Activated CD4-positive, alpha-beta T cell treated with anti-CD3 and anti-CD28 coated beads, Interleukin-2, Interleukin-4, amounts not matched to agents 100 ng/mL and 50 ng/mL, durations not matched to agents 16 hours and 8 hours (primary cell): ENCODE measurements at places on chromosomes 6 and 20.

GRCh38 chr6:149717255-149717587 is 680 bp downstream of the LATS1 start:
- DNase-seq = no peak

- DNase-seq = no peak
These were observed 31.7 kb downstream of the SLC35A1 start for GRCh38 chr6:87504441-87504840.

- DNase-seq = no peak
These were observed 415 bp upstream of the CUL9 start for GRCh38 chr6:43181621-43181941.

- no peak for DNase-seq
These were observed 1.5 kb downstream of the PPP1R14C start for GRCh38 chr6:150144294-150144868.

GRCh38 chr6:168717491-168717890 is 276.5 kb downstream of the SMOC2 start:
- no peak for DNase-seq

DNA sequence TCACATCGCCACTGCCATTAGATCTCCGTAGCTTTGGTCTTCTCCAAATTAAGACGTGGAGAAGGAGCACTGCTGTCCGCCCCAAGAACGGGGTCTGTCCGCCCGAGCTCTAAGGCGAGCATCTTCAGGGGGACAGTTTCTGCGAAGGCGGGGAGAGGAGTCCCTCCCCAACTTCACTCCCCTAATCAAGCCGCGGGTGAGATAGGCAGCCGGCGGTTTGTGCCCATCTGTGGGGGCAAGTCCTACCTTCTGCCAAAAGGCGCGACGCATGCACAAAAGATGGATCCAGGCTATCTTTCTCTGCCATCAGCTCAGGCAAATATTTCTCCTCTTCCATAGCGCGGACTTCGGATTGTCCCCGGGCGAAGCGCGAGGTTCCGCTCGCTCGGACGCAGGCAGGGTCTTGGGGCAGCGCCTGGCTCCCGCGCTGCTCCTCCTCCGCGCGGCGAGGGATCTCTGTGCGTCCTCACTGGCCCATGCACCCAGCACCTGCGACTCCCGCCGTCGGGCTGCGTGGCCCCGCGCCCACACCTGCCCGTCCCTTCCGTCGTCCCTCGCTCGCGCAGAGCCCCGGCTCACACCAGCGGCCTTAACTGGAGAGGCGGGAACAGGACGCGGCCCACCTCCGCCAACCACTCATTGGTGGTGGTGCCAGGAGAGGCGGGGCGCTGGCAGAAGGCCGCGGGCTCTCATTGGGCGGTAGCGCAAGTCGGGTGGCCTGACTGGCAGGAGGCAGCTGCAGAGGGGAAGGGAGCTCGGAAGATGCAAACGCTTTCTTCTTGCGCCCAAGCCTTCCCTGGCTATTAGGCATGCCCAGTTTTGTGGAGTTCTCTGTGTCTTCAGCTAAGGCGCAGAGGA is at the start of gene KHDRBS2:
TSS of gene KHDRBS2 (minus strand) at position 614 of the 858 bp plus-strand sequence.
- peak; percentile 15 for DNase-seq

DNA sequence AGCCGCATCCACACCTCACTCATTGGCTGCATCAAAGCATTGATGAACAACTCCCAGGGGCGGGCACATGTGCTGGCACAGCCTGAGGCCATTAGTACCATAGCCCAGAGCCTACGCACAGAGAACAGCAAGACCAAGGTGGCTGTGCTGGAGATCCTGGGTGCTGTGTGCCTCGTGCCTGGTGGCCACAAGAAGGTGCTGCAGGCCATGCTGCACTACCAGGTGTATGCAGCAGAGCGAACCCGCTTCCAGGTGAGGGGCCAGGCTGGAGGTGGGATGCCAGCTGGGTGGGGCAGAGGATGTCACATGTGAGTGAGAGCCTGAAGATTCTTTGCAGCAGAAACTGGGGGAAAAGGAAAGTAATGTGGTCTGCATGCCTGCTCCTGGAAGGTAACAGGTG is 66.7 kb downstream of the MOCS1 start:
- no peak for DNase-seq

DNA sequence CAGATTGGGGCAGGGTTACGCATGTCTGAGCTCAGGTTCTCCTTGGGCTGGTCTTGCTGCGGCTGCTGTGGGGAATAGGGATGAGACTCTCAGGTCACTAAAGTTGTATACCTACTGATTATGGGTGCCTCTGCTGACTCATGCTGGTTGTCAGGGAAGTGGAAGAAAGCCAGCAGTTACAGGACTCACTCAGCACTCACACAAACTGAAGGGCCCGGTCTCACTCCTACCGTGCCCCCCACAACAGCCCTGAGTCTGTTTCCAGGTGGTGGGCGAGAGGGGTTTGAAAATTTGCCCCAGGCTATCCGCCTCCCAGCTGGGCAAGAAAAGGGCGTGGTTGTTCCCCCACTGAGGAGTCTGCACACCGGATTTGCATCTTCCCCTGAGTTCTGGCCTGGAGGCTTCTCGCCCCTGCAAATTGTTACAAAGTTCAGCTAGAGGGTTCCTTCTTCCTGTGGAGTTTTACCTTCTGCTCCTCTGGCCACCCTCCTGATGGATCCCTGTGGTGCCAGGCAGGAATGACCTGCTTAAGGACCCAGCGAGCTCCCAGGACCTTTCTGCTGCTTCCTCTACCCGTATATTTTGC is 659.2 kb downstream of the HDGFL1 start:
- DNase-seq = no peak

- no peak for DNase-seq
These were observed 29.8 kb upstream of the MCHR2 start for GRCh38 chr6:100023798-100024197.

DNA sequence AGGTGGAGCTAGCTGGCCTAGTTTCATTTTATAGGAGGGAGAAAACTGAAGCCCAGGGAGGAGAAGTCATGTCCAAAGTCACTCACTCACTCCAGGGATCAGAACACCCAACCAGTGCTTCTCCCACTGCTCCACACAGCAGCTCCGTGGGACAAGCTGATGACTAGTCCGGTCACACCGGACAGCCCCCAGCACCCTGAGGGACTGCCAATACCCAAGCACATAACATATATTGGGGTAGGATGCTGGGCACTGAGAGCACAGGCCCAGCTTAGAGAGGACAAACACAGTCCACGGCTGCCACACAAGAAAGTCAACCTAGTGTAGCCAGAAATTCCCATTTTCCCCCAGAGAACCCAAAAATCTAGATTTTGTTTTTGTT is 5.7 kb downstream of the RRBP1 start:
- DNase-seq = no peak

DNA sequence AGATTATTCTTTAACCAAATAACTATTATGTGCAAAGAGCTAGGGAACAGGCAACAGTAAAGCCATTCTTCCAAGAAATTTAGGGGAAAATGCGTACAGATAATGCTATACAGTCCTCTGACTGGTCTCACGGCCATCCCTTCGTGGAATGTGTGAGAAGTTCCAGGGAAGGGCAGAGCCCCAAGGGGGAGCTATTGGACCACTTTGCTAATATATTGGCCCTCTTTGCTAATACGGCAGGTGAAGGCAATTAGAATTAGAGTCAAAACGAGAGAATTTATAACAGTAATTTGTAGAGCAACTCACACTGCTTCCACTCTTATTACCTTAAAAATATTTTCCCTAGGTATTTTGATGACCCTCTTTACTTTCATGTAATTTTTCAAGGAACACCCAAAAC is 140.4 kb downstream of the IMPG1 start:
- no peak for DNase-seq

DNA sequence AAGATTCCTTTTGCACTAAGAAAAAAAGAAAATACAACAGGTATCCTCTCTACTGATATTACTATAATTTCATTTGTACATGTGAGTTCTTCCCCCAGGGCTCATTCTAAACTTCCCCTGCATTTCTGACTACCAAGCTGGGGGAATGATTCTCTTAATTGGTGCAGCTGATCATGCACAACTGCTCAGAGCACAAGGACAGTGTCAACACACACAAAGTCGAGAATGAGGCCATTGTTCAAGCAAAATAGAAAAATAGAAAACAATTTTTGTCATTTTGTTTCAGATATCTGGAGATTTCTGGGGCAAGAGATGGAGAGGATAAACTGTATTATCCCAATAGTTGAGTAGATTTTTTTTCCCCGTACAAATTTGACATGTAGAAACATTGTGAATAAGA is 236.3 kb downstream of the HAO1 start:
- no peak for DNase-seq

DNA sequence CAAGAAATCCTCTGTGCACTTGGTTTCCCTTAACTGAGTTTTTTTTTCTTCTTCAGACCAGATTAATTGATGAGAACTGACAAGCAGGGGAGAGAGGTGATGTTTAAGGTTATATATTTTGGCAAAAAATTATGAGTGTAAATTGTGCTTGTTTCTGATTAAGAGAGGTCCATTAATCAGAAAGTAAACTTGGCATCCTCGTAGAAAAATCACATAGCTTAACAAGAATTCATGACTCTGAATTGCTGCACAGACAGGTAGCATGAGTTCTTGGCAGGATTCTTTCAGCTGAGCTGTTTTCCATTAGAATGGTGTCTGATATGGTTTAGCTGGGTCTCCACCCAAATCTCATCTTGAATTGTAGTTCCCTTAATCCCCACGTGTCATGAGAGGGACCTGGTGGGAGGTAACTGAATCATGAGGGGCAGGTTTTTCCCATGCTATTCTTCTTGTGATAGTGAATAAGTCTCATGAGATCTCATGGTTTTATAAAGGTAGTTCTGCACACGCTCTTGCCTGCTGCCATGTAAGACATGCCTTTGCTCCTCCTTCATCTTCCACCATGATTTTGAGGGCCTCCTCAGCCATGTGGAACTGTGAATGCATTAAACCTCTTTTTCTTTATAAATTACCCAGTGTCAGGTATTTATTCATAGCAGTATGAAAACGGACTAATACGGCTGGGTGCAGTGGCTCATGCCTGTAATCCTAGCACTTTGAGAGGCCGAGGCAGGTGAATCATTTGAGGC is 34.2 kb upstream of the DDR1 start:
- no peak for DNase-seq

DNA sequence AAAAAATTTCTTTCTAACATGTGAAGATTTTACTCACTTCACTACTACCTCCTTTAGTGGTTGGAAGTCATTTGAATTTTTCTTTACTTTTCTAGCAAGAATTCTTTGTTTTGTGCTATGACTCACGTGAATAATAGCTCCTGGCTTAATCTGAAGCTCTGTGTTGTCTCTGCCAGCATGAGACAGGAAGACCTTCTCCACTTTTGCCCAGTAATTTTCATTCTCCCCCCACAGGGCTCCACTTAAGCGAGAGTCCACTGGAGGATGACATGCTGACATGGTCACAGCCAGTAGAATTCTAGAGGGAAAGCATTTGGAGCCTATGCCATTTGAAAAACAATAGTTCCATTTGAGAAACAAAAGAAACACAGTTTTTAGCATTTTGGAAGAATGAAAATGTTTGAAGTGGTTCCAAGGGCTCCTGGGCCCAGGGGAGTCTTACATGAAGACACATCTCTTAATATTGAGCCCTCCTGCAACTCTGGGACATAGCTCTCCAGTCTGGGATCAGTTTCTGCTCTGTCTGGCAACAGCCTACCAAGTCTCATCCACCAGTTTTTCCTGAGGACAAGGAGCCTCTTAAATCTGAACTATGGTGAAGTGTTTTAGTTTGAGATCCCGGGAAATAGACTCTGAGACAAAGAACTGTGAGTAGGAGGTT is 231.4 kb downstream of the PAX1 start:
- no peak for DNase-seq

DNA sequence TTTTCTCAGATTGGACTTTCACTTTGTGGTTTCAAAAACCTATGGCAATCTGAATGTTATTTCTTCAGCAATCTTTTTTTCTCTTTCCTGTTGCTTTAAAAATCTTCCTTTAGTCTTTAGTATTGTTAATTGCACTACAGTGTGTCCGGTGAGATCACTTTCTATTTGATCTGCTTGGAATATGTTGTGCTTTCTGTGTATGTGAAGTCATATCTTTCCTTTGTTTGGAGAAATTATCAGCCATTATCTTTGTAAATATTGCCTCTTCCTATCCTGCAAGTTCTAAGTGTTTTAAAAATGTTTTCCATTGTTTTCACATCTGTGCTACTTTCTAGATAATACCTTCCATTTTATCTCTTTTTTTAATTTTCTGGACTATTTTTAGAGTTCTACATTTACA is 171.4 kb upstream of the PRSS16 start:
- DNase-seq = no peak

GRCh38 chr6:148142821-148143220 is 199.8 kb upstream of the SASH1 start:
- DNase-seq = no peak

GRCh38 chr6:128290221-128290620 is 230.2 kb downstream of the PTPRK start:
- no peak for DNase-seq

- no peak for DNase-seq
These were observed 296.1 kb downstream of the TENT5A start for GRCh38 chr6:81456416-81456815.

DNA sequence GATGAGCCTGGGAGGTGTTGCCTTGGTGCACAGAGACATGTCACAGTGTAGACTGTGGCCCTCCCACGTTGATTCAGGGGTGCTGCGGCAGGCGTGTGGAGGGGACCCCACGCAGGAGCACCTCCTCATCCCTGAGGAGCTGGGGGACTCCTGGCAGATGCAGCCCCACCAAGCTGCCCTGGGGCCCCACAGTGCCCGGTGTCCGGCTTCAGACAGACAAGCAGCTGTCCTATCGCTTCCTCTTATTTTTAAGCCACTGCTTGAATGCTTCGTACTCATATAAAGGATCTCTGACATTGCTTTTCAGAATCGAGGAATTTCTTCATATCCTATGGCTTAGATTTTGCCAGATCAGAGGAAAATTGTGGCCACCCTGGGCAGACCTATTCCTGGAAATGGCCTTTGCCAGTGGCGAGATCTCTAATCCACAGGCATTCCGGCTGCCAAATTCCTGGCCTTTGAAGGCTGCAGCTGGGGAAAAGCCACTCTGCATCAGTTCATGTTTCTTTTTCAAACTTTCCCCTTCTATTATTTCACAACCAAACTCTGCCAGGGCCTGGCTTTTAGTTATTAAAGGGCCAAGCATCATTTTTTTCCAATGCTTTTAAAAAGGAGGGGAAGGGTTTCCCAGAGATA is 337.0 kb downstream of the THBS2 start:
- DNase-seq = no peak

- DNase-seq = no peak
These were observed 118.7 kb upstream of the TBX18 start for GRCh38 chr6:84882768-84883766.

- no peak for DNase-seq
These were observed 748 bp upstream of the ATP9A start for GRCh38 chr20:51768759-51769517.

- no peak for DNase-seq
These were observed 266.0 kb downstream of the CDKAL1 start for GRCh38 chr6:20800229-20800628.

GRCh38 chr20:41446456-41446855 is 79.8 kb upstream of the EMILIN3 start:
- DNase-seq = no peak

- peak; percentile 4 for DNase-seq
These were observed at the start of gene PKHD1 for GRCh38 chr6:52087498-52087999. PKHD1 (minus strand) TSS chr6:52087613; CDS start chr6:52084933, 2,680 bp downstream.

GRCh38 chr20:50335105-50335504 is 144.5 kb downstream of the CEBPB start:
- peak; percentile 56 for DNase-seq

- no peak for DNase-seq
These were observed 156.8 kb downstream of the SLC35B3 start for GRCh38 chr6:8278562-8278961.

- DNase-seq = no peak
These were observed 132.6 kb downstream of the TRMT11 start for GRCh38 chr6:126118936-126119335.
